ENCODE measurements at places on chromosomes 5 and 9.

DNA sequence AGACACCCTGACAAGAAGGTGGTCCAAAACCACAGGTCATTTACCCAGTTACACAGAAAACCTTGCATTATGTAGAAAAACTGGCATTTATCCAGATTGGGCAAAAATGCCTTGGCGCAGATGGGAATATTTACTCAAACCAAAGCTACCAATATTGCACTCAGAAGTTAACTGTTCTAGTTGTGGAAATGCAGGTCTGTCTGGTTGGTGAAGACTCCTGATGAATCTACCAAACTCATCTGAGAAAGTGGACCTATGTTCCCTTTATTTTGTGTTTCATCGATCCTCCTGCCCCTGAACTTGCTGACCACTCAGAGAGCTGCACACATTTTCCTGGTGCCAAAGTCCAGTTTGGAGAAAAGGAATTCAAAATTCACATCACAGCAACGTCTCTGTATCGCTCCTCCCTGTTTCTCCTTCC lies 85.2 kb upstream of the ALDH1A1 start:
- no peak for DNase-seq

- DNase-seq, result no peak
These were observed 21.3 kb downstream of the C5orf58 start for GRCh38 chr5:170254056-170254455.

DNA sequence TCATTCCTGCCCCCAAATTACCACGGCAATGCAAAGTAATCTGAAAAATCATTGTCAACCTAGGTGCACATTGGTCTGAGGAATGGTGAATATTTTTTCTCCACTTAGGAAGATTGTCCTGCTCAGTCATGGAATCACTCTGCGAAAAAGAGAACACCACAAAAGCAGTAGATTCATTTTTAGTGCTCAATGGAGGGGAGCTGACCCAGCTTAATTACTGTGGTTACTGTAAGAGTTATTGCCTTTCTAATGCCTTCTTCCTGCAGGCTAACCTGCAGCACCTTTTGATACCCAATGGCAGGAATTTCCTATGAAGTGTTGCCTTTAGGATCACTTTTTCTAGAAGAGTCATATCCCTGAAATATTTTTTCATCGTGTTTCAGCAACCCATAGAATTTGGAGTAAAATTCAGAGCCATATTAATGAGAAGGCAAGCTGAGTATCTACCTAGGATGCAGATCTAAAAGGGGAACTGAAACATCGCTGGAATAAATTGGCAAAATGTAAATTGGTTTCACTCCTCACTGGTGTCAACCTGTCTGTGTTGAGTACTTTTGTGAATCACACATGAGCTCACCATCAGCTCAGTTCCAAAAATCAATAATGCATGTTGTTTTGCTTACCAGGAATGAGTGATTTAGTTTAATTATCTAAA lies 464.5 kb downstream of the CSNK1G3 start:
- no peak for DNase-seq

- DNase-seq, result no peak
These were observed 354 bp downstream of the NCBP1 start for GRCh38 chr9:97633859-97634490.

DNA sequence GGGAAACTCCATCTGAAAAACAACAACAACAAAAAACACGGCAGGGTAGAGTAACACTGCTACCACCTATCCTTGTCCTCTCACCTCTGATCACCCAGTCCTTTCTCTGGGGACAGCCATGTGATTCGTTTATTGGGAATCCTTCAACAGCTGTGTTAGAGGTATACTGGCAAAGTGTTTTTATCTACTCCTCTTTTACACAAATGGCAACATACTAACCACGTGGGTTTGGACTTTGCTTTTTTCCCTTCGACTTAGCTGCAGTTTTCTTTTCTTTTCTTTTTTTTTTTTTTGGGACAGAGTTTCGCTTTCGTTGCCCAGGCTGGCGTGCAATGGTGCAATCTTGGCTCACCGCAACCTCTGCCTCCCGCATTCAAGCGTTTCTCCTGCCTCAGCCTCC lies 11.2 kb upstream of the SET start:
- no peak for DNase-seq
